CD4-positive, alpha-beta T cell treated with Interleukin-4 for 4 hours (primary cell): ENCODE measurements at places on chromosomes 1 and 21.

DNA sequence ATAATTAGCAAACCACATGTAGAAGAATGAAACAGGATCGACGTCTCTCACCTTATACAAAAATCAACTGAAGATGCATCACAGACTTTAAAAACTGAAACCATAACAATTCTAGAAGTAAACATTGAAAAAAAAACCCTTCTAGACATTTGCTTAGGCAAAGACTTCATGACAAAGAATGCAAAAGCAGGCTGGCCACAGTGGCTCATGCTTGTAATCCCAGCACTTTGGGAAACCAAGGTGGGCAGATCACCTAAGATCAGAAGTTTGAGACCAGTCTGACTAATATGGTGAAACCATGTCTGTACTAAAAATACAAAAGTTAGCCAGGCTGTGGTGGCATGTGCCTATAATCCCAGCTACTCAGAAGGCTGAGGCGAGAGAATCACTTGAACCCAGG, 1351.7 kb downstream of the MRPL39 start:
- no peak for DNase-seq

DNA sequence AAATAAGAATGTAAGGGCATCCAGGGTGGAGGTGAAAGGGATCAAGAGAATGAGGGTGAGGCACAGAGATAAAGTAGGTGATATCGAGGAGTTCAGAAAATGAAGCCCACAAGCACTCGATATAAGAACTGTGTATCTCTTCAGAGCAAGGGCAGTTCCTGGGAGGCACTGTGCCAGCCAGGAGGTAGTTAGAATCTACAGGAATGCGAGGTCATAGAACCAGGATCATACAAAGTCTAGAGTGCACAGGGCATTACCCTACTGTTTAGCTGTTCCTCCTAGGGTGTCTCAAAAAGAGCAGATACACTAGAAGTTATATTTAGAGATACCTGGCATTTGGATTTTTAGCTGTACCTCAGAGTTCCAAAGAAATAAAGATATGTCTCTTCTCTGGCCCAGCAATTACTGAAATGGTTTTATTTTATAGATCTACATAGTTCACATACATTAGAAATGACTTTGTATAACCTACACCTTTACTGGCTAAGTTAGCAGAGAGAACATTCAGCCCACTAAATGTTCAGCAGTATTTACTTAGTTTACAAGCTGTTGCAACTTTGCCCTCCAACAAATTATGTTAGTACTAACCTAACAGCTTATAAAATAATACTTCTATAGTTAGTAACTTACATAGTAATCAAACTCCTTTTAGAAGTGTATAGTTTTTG, 1.6 kb downstream of the OVAAL start:
- no peak for DNase-seq

- DNase-seq: no peak
Observed at GRCh38 chr1:77378723-77379535, 97.1 kb downstream of the AK5 start.

GRCh38 chr1:241266121-241266520, 90.9 kb downstream of the RGS7 start:
- DNase-seq: no peak

DNA sequence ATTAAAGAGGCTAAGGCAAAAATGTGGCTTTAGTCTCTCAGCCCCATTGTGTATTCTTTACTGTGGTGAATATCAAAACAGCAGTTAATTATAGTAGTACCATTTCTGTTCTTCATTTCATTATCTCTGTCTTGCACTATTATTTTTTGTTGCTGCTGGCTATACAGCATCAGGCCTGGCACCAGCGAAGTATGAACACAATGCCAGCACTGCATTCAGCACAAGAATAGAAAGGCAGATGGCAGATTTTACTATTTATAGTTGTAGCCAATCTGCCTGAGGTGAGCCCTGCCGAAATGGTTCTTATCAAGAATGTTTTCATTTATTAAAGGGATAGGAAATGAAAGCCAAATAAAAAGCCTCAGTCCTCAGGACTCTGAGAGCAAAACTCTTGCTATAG, 72.1 kb downstream of the GPR52 start:
- DNase-seq: no peak

DNA sequence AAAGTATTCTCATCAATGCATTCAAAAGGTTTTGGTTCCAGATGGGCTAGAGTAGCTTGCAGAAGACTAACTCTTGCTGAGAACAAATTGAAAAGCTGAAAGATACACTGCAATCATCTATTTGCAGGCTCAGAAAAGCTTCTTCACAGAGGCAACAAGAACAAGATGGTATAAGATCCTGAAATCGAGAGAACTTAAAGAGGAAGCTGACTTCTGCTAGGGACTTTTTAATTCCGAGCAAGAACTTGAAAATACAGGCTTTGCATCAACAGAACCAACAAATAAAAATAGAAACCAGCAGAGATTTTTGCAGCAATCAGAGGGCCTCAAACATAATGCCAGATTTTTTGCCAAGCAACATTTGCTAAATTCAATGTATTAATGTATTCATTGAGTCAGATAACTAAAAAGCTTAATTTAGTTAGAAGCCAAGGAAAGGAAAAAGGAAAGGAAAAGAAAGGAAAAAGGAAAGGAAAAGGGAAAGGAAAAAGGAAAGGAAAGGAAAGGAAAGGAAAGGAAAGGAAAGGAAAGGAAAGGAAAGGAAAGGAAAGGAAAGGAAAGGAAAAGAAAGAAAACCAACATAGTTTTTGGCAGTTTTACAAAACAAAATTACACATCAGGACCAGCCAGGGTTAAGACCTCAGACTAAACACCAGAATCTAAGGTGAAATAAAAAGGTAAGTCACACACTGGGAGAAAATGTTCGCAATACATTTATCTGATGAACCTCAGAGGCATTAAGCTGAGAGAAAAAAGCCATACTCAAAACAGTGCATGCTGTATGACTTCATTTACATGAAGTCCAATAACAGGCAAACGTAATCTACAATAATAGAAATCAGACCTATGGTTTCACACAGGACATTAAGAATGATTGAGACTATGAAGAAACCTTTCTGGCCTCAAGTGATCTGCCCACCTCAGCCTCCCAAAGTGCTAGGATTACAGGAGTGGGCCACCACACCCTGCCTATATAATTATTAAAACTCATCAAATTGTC, 42.6 kb downstream of the FAF1 start:
- DNase-seq: no peak

DNA sequence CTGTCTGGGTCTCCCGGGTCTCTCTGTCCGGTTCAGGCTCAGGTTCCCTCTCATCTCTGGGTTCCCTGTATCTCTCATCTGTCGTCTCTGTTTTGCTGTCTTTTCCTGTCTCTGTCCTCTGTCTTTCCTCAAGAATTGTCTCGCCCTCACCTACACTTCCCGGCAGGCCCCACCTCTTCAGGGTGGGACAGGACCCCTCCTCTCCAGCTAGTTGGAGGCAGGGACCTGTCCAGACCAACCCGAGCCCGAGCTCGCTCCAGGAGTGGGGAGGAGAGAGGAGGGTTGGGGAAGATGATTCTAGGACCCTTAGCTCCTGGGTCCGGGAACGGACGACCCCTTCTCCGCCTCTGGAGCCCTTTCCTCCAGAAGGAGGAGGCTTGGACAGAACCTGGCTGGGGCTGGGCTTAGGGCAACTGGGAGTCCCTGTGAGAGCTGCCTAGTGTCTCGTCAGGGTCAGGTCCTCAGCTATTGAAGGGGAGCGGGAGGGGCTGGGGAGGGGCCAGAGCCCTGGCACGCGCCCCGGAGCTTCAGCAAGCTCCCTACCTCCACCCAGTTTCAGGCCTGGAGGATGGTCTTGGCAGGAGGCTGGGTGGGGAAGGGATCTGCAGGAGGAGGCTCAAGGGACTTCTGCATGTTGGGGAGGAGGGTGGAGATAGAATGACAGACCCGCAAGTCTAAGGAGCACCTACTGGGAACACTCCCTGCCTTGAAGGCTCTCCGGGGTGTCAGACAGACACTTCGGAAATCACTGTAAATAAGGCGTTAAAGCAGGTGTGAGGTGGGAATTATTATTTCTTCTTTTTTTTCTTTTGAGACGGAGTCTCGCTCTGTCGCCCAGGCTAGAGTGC, 26.3 kb upstream of the EPB41 start:
- DNase-seq: no peak

DNA sequence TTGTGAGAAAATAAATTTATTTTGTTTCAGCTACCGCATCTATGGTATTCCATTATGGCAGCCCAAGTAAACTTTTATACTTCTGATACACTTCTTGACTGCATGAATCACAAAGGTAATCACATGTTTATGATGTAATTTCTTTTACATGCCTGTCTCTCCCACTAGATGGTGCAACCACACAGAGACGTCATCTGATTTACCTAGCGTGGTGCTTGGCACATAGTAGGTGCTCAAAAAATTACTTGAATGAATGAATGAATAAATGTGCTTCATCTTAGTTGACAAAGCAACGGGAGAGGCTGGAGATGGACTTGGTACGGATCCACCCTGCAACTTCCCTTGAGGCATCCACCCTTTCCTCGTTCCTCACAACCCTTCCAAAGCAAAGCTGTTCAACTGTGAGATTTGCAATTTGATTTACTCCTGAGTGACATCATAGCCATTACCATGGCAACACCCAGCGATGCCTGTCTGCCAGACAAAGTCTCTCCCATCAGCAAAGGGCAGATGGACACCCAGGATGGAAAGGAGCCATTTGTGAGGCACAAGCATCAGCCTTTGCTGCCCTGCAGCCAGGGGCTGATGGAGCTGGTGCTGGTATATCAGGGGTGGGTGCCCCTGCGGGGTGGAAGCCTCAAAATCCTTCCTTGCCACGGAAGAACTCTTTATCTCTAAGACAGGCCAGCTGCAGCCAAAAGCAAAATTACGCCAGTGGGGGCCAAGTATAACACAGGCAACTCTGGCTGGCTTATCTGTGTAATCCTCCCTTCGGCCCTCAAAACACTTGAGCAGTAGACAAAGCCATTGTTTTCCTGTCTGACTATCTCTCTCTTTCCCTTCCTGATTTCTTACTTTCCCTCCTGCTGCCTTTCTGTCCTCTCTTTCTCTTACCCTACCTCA, 18.9 kb upstream of the VWA5B1 start:
- no peak for DNase-seq

DNA sequence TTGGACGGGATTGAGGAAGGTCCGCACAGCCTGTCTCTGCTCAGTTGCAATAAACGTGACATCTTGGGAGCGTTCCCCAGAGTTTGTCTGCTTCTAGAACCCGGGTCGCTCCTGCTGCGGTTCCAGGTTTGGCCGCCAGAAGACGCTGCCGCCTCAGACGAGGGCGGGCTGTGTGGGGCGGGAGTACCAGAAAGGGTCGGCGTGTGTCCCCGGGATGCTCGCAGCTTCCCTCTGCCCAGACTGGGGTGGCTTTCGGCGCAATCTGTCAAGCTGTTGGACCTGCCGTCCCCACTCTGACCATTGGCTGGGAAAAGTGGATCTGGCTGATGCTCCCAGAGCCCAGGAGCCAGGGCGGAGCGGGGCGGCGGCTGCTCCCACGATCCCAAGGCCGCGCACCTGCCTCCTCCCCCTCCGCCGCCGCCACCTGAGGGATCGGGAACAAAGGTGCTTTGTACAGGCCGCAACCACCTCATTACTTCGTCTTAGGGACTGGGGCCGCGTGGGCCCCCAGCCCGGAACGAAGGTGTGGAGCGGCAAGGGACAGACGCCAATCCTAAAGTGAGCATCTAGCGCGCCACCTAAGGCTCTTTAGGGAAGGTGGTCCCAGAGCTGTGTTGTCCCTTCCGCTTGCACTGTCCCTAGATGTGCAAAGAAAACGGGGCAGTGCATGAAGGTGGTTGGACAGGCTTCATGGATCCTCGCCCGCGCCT, 683 bp upstream of the EFNA4 start:
- DNase-seq: peak; percentile 58

- peak; percentile 8 for DNase-seq
Observed at GRCh38 chr21:31558189-31558961, 101.1 kb upstream of the SOD1 start.

- no peak for DNase-seq
Observed at GRCh38 chr1:59994302-59995198, 68.0 kb upstream of the CYP2J2 start.

- DNase-seq: no peak
Observed at GRCh38 chr1:214270097-214270650, 10.8 kb upstream of the SMYD2 start.

GRCh38 chr1:193940176-193940575, 753.8 kb upstream of the B3GALT2 start:
- DNase-seq: no peak

GRCh38 chr1:177480741-177481305, 310.1 kb downstream of the BRINP2 start:
- DNase-seq: no peak

DNA sequence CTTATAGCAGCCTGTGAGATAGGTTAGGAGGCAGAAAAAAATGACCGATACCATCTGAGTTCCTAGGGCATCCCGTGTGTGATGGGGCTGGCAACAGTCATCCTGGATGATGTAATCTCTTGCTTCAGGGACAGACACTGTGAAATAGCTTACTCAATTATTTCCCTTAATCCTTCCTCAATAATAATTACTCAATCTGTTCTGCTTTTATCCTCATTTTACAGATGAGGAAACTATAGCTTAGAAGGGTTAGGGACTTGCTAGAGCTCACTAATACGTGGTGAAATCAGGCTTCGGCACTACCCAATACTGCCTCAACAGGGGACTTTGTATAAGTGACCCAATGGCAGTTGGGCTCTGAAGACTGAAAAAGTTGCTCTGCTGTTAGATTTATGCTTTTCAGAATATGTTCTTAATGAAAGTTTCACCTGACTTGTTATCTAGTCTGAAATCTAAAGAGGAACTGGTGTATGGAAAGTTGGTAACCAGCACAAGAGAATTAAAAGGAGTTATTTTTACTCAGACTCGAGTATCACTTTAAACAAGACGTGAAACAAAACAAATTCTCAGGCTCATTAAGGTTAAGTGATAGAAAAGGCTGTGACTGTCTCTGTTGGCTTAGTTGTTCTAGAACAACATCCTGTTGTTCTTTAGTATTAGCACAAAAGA, 14.4 kb downstream of the CD55 start:
- DNase-seq: peak; percentile 48

- DNase-seq: no peak
Observed at GRCh38 chr1:205492774-205493173, 11.7 kb upstream of the CDK18 start.

- DNase-seq: no peak
Observed at GRCh38 chr1:114462341-114462740, 48.7 kb downstream of the TRIM33 start.

DNA sequence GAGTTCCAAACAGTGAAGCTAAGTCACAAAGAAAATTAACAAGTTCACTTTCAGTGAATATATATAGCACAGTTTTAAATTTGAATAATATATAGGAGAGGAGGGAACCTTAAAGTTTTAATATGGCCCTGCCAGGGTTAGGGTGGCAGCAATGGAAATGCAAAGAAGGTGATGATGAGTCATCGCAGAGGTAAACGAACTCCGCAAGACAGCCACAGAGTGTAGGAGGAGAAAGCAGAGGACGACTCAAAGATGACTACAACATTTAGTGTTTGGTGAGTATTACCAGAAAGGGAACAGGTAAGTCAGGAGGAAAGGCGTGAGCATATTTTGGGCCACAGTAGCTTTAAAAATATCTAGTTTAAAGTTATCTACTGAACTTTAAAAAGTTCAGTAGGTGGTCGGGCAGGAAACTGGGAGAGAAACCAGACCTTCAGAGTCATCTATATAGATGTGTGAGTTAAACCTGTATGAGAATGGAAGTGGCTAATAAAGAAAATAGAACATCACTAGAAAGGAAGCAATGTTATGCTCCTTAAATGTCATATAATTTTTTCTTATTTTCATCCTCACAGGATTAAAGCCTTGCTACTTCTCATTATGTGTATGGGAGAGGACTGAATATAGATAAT, 75.7 kb downstream of the UCHL5 start:
- DNase-seq: no peak
